ENCODE measurements at places on chromosomes 1 and 21.
A peak's percentile ranks its signal among the peaks of the same experiment; 100 is the strongest.

- DNase-seq: peak; percentile 50
Measured at GRCh38 chr1:152110860-152111514, 4.3 kb downstream of the TCHH start.

- DNase-seq: no peak
Measured at GRCh38 chr21:33011462-33011861, 14.3 kb upstream of the OLIG2 start.

- DNase-seq: no peak
Measured at GRCh38 chr1:244962130-244962529, 97.8 kb upstream of the HNRNPU start.

DNA sequence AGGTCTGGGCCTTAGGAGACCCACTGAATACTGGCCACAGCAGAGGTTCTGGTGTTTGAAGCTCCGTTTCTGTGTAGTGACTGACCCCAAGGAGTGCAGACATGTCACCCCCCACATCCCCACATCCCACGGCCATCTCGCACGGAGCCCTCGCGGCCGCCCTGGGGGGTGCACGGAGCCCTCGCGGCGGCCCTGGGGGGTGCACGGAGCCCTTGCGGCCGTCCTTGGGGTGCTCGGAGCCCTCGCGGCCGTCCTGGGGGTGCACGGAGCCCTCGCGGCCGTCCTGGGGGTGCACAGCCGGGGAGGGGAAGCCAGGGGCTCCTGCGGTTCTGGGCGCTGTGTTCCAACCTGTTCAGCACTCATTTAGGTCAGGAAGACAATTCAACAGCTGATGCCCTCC is 68.4 kb downstream of the SCCPDH start:
- DNase-seq: no peak

DNA sequence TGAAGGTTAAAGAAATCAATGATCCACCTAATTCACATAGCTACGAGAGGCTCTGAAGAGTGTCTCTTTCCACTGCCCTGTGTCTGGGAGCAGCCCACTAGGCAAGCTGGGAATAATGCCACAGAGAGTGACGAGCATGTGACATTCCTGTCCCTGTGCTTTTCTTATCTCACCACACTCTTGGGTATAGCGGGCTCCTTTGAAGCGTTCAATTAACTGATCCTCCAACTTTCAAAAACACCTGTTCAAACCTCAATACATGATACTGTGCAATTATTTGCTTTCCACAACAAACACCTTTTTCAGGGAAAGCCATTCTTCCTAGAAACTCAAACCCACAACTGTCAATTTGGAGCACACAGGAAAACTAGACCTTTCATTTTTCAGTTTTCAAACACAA is 43.4 kb downstream of the PLPP3 start:
- no peak for DNase-seq

DNA sequence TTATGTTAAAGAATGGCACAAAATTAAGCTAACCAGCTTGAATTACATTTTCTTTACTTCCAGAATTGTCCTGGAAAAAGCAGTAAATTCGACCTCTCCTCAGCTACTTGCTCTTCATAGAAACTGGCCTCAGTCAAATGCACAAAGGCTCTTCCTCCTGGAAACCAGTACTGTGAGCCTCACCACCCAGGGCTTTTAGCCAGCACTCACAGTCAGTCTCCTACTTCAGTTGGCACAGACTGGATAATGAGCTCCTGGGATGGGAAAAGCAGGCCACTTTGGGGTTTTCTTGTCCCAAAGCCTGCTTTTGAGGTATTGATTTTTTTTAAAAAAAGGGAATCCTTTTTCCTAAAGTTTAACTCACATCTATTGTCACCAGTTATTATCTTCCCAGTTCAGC is 40.4 kb downstream of the SCYL3 start:
- no peak for DNase-seq

DNA sequence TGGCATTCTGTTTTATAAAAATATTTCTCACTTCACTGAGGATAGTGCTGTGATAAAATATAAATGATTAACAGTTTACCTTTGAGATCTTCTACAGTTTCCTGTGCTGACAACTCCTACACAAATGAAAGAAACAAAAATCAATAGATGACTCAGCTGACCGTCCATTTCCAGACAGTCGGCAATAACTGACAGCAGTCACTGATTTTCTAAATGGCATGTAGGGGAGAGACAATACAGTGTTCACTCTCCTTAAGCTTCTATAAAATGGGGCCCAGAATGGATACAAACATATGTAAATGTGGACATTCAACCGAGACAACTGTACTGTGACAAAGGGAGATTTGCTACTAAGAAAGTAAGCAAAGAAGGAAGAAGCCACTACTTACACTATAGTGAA is 34.3 kb downstream of the PCNX2 start:
- no peak for DNase-seq

- no peak for DNase-seq
Measured at GRCh38 chr1:119595168-119595567, 52.9 kb downstream of the ZNF697 start.

DNA sequence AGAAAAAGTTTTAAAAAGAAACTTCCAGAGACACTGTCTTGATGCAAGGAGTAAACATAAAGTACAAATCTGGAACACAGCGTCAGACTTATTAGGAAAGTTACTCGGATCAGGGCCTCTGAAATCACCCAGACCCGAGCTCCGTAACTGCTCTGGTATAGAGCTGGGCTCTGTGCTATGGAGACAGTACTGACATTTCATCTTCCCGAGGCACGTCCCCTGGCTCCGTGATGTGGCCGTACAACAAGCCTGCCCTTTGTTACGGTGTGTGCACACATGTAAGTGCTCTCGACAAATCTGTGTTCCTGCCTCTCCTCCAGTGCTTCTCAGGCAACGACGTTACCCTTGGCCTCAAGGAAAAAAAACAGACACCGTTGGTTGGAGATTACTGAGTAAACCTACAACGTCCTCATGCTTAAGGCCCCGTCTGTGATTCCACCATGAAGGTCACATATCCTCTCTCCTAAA is 107.0 kb upstream of the IRF2BP2 start:
- no peak for DNase-seq

DNA sequence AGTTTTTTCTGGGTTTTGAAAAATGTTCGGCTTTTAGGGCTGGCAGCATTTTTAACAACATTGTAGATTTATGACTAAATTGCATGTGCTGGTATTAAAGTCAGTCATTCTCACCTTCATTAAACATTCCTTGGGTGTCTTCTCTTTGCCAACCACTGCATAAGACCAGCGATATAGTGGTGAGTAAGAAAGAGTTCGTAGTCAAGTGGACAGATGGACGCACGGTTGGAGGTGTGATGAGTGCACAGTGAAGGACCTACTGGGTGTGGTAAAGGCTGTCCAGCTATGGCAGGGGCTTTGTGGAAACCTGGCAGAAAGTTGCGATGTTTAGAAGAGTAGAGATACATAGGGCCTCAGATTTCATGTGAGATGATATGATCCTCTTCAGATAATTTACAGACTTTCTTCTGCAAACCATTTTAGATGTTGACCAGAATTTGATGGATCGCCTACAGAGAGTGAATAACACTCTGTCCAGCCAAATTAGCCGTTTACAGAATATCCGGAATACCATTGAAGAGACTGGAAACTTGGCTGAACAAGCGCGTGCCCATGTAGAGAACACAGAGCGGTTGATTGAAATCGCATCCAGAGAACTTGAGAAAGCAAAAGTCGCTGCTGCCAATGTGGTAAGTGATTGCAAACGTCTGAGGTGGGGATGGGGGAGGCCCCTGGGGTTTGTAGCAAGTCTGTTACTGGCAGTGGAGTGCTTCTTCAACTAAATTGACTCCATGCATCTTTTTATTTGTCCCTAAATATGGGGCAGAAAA is 56.0 kb upstream of the LAMC2 start:
- no peak for DNase-seq

DNA sequence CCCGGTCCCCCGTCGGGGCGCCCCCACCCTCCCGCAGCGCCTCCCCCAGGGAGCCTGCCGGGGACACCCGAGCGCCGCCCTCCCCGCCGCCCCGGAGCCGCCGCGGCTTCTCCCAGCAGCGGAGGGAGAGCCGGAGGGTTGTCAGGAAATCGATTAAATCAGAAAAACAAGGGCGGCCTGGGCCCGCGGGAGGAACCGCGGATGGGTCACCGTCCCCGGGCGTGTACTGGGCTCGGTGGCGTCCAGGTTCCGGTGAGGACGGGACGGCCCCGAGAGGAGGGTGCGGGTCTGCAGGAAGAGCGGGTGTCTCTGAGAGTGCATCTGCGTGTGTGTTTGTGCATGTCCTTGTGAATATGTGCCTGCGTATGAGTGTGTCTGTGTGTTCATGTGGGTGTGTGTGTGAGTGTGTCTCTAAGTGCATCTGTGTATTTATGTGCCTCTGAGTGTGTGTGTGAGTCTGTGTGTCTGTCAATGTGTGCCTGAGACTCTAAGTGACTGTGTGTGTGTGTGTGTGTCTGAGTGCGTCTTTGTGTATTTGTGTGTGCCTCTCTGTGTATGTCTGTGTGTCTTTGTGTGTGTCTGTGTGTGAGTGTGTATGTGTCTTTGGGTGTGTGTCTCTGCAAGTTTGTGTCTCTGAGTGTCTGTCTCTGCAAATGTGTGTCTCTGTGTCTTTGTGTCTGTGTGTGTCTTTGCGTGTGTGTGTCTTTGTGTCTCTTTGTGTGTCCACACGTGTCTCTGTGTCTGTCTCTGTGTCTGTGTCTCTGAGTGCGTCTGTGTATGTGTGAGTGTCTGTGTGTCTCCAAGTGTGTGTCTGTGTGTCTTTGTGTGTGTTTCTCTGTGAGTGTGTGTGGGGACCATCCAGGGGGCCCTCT is 1.1 kb downstream of the SPSB1 start:
- DNase-seq: peak; percentile 57

Measured in stimulated activated CD8-positive, alpha-beta memory T cell treated with anti-CD3 and anti-CD28 coated beads, Interleukin-4, amount 100 ng/mL, for 48 hours (primary cell).